Dermis blood vessel endothelial cell (primary cell): ENCODE measurements at places on chromosomes 12 and 14.

GRCh38 chr14:89667983-89668382 lies 250.9 kb upstream of the FOXN3 start:
- no peak for DNase-seq

DNA sequence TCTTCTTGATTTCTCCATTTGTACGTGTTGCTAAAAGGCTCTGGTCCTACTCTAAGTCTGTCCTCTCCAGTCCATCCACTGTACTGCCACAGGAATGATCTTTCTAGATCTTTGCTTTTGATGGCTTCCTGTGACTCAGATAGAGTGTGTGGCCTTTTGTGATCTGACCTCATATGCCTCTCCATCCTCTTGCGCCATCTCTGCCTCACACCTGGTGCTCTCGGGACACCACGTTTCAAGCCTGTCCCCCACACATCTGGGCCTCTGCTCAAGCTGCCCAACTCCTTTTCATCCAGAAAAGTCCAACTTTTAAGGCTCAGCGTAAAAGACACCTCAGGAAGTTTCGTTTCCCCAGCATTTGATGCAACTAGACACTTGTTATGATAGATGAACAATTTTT lies 39.0 kb downstream of the DCAF4 start:
- DNase-seq = peak; percentile 28

DNA sequence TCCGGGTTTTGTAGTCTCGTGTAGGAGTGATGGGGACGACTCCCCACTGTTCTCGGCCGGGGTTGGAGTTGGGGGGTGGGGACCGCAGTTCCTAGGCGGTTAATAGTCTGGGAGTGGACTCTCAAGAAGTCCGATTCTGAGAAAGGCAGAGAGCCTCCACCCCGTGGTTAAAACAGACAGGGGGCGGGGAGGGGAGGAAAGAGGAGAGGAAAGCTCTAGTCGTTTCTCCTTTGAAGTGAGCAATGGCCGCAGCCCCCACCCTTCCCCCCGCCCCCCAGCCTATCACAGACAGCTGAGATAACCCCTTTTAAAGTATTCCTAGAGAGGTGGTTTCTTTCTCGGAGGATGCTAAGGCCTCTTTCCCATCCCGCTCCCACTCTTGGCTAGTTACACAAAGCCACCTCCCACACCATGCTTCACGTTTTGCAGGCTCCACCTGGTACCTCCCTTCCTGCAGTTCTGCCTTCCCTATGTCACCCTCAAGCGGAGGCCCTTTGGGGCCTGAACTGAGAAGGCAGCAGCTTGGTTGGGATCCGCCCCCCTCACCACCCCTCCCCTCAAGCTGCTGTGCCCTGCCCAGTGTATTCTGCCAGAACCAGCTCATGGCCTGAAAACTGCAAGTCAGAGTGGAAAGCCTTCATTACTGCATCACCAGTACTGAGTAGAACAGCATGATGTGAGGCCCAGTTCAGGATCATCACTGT lies 853 bp downstream of the USP5 start:
- DNase-seq = peak; percentile 50

DNA sequence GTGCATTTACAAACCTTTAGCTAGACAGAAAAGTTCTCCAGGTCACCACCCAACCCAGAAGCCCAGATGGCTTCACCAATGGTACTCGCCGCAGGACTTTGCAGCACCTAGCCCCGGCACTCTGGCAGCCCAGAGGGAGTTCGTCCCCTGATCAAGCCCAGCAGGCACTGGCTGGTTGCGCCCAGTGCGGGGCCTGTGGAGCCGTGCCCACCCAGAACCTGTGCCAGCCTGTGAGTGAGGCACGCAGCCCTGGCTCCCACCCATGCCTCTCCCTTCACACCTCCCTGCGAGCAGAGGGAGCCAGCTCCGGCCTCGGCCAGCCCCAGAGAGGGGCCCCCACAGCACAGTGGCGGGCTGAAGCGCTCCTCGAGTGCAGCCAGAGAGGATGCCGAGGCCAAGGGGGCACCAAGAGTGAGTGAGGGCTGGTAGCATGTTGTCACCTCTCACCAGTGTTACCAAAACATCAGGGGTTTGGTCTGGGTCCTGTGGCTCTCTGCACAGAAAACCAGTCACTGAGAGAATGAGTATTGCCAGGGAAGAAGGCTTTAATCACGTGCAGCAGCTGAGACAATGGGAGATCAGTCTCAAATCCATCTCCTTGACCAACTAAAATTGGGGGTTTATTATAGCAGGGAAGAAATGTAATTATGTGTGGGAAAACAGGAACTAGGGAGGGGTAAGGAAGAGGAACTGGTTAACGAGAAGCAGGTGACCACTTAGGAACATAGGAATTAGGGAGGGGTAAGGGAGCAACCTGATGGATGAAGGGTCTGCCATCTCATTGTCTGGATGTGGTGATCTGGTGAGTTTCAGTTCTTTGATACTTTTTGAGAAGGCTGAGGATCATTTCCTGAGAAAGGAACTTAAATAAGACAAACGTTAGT lies 151.3 kb downstream of the NUBPL start:
- no peak for DNase-seq

- no peak for DNase-seq
These were observed 26.3 kb upstream of the CPM start for GRCh38 chr12:68959143-68959858.

GRCh38 chr14:43043850-43044249 lies 1437.2 kb downstream of the LRFN5 start:
- DNase-seq = no peak

- DNase-seq = no peak
These were observed 5.8 kb upstream of the PUS1 start for GRCh38 chr12:131923260-131923659.

- peak; percentile 46 for DNase-seq
These were observed 55.3 kb downstream of the LRCOL1 start for GRCh38 chr12:132554845-132555630.

DNA sequence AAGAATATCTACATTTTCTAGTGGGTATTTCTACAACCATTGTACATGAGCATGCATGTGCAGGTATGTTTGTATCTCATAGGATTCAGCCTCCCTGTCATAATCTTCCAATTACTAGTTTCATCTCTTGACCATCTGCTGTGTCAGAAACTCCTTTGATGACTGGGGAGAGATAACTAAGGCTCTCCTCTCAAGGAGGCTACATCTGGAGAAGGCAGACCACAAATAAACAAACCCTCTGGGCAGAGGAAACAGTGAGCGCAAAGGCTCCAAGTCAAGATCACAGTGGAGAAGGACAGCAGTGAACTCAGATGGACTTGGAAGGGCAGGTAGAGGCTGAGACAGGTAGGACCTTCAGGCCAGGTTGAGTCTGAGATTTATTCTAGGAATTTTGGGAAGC lies 166.4 kb downstream of the PELI2 start:
- DNase-seq = no peak
